Type B pancreatic cell (in vitro differentiated cells): ENCODE measurements at places on chromosomes 6 and 20. TPM values are rescaled to one million over a fixed set of nuclear protein-coding genes. Genes with fewer than 3 reads are reported as not detected.

DPPA5 gene
- not detected in 2 replicates for total RNA-seq

DNA sequence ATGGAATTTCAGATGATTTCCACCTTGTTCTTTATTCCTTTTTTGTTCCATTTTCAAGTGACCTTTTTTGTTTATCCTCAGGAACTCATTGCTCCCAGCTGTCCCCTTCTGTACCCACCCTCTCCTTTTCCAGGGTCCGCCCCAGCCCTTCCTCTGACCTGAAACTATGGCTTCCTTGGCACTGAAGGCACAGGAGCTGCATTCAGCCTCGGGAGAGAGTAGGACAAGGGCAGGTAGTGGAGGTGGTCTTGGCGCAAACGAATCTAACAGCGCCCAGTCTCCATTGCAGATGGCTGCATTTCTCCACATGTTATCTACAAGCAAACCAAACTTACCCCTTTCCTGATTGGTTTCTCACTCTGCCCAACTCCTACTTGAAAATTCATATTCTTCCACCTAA, 8.8 kb upstream of the ULBP2 start:
- no peak for DNase-seq

GRCh38 chr20:49671433-49671832, 42.2 kb downstream of the B4GALT5 start:
- no peak for DNase-seq

- DNase-seq: no peak
These were observed 110.7 kb upstream of the PHACTR1 start for GRCh38 chr6:12605888-12606345.

DNA sequence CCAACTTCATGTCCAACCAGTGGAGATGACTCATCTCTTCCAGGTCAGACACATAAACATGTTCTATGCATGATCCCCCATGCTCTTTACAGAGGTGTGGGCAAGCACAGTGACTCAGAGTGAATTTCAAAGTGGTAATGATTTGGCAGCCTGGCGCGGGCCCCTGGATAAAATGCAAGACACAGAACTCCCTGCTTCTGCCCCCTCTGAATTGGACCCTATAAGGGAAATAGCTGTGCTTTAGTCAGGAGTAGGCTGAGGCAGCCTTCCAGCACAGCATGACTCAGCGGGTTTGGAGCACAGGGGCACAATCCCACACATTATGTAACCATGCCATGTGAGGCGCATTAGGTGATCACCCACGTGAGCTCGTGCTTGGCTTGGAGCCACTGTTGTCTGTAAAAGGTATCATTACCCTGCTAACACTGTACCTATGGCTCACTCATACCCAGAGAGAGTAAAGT, 127.4 kb downstream of the C6orf118 start:
- DNase-seq: no peak

DNA sequence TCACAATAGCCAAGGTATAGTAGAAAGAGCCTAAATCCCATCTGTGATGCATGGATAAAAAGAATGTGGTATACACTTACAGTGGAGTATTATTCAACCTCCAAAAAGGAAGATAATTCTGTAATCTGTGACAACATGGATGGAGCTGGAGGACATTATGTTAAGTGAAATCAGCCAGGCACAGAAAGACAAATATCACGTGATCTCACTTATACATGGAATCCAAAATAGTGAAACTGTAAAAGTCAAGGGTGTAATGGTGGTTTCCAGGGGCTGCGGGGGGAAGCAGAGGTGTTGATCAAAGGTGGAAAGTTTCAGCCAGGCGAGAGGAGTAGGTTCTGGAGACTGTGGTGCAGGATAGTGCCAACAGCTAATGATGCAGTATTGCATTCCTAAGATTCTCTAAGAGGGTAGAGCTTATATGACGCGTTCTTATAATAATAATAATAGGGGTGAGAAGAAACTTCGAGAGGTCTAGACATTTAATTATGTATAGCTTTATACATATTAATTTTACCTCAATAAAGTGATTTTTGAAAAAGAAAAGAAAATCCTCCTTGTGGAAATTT, 246.1 kb downstream of the FOXA2 start:
- DNase-seq: no peak

GRCh38 chr6:3393836-3394202, 63.0 kb downstream of the SLC22A23 start:
- DNase-seq: no peak

DNA sequence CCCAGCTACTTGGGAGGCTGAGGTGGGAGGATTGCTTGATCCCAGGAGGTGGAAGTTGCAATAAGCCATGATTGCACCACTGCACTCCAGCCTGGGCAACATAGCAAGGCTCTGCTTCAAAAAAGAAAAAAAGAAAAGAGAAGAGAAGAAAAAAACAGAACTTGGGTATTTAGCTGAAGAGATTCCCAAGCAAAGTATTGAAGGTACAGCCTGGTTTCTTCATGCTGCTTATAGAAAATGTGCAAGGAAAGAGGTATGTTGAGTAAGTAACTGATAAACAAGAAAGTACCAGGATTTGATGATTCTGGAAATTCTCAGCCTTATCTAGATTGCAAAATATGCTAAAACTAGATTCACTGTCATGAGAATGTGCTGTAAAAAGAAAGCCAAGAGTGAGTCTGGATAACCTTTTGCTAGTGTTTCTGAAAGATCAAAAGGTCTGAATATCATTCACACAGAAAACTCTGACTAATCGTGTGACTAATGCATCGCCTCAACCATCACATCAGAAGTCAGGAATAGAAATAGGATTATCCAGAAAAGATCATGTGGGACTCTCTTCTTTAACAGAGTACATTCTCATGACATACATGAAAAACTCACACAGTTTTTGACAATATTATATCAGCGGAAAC, 32.4 kb upstream of the NOP56 start:
- DNase-seq: no peak
